ENCODE measurements at places on chromosomes 5 and 9.
A peak's percentile ranks its signal among the peaks of the same experiment; 100 is the strongest.

DNA sequence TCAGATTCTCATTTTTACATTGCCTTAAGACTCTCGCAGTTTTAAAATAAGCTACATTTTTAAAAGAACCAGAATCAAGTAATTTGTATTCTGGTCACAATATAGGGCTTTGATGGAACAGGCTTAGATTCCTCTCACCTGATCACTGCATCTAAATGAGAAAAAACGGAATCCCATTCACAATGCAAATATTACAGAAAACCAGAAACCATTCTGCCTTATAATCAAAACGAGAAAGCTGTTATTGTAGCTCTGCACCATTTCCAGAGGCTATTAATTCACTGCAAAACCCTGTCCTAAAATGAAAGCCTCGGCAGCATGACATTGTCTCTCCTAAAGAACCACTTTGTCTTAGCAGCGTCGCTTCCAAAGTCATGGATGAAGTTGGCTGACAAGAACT is 116.1 kb upstream of the ZNF366 start:
- DNase-seq, result no peak

DNA sequence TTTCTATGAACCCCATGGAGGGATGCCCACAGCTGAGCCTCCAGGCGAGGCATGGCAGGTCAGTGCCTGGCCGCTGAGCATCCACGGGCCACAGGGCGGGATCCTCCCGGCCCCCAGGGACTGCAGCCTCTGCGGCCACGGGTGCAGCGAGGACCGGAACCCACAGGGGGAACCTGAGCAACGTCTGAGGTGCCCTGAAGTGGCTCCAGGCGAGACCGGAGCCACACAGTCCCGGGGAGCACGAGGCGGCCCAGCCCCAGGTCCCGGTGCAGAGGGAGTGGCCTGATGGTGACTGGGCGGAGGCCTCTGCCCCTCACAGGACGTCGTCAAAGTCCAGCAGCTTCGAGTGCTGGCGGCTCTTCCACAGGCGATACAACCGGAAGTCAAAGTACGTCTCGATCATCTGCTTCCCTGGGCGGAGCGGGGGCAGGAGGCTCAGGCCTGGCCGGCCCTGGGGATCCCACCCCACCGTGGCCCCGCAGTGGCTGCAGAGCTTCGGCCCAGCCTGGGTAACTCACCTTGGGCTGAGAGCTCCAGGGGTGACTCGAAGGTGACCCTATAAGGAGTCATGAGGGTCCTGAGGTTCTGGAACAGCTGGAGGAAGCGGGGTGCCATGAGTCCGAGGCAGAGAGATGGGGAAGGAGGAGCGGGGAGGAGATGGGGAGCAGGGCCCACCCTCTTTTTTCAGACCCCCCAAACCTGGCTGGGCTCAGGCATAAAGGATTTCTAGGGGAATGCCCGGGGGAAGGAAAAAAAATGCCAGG is 8.1 kb upstream of the ENTPD8 start:
- DNase-seq, result no peak

DNA sequence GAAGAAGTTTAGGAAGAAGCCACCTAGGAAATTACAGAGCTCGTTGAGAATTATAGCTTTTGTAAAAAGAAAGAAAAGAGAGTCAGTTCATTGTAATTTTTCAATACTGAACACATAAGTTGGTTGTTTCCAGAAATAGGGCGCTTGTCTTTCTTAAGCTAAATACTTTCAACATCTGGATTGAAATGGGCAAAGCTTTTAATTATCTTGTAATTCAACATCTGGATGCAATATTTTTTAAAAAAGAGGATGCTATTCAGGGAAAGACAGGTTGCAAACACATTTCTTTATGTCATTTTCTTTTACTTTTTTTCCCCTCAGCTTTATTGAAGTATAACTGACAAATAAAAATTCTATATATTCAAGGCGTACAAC is 100.7 kb upstream of the TRPC7 start:
- no peak for DNase-seq

DNA sequence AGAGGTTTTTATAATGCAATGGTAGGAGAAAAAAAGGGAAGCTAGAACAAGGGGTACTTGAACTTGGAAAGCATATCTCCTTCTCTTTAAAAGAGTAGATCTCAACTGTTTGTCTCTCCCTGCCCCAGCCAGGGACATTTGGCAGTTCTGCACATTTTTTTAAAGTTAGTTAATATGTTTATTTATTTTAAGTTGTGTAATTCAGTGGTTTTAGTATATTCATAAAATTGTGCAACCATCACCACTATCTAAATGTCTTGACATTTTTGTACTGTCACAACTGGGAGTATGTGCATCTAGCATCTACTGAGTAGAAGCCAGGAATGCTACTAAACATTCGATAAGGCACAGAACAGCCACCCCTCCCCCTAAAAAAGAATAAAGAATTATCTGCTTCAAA is 103.5 kb upstream of the DPYSL3 start:
- no peak for DNase-seq

GRCh38 chr5:68661237-68661636 is 432.6 kb upstream of the SLC30A5 start:
- no peak for DNase-seq

DNA sequence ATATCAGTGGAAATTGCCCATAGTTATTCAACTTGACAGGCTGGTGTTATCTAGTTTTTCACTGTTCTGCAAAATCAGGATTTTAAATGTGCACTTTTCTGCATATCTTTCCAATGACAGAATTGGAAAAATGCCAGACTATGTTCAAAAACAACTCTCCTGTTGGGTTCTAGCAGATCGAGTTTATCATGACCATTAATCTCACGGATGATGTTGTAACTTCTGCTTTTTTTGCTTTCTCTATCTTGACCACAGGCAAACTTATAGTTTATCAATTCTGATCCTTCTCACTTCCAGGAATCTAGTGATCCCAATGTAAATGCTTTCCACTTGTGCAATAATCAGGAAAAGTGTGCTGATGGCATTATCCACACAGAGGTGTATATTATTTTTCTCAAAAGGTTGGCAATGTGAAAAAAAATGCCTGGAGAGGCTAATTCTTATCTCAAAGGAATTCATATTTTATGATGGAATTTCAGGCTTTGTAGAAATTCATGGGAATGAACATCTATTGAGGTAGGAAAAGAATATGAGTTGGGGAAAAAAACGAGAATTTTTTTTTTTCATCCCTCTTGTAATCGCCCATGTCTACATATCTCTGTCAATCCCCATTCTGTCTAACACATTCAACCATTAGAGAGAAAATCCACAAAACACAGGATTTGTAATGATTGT is 73.6 kb upstream of the DAB2 start:
- no peak for DNase-seq

DNA sequence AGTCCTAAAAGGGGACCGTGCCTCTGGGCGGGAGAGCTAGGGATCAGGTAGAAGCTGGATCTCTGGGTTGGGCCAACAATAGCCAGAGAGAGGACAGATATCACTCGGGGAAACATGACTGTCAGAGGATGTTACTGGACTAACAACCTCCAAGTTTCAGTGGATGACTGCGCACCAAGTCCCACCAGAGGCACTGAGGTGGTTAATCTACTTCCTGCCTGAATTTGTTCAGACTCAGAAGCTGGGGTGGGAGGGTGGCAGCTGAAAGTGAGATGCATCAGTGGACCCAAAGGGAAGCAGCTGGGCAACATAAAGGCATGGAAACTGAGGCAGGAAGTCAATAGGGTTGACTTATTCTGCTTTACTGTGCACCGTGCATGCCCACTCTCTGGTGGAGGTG is 130.1 kb upstream of the SLC44A1 start:
- DNase-seq, result no peak

- no peak for DNase-seq
These were observed 55.2 kb upstream of the TUSC1 start for GRCh38 chr9:25733336-25733982.

GRCh38 chr9:114098021-114098935 is 814 bp downstream of the KIF12 start:
- DNase-seq, result no peak

DNA sequence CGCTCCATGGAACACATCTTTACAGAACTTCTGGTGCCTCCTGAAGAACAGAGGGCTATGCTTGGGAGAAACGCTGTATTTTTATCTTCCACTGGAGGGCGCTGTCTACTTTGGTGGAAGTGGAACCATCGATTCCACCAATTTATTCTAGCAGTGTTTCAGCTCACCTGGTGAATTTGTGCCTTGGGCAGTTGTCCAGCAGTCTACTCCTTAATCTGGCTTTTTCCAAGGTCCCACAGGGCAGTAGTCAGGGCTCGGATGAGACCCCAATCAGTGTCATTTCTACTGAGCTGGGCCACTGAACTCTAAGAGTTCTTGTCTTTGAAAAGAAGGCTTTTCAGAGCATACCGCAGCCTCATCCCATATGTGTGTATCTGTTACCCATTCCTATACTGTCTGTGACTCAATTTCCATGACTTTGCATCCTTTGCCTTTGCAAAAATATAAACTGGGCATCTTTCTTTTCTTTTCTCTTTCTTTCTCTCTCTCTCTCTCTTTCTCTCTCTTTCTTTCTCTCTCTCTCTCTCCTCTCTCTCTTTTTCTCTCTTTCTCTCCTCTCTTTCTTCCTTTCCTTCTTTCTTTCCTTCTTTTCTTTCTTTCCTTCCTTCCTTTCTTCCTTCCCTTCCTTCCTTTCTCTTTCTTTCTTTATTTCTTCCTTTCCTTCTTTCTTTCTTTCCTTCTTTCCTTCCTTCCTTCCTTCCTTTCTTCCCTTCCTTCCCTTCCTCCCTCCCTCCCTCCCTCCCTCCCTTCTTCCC is 138.4 kb upstream of the ZNF618 start:
- DNase-seq, result peak; percentile 59

- DNase-seq, result peak; percentile 79
These were observed 3.1 kb upstream of the RGMB start for GRCh38 chr5:98770209-98770910.

GRCh38 chr5:149387081-149387631 is 8.1 kb upstream of the IL17B start:
- no peak for DNase-seq

- DNase-seq, result peak; percentile 75
These were observed 159.4 kb upstream of the NR3C1 start for GRCh38 chr5:143562935-143563334.

DNA sequence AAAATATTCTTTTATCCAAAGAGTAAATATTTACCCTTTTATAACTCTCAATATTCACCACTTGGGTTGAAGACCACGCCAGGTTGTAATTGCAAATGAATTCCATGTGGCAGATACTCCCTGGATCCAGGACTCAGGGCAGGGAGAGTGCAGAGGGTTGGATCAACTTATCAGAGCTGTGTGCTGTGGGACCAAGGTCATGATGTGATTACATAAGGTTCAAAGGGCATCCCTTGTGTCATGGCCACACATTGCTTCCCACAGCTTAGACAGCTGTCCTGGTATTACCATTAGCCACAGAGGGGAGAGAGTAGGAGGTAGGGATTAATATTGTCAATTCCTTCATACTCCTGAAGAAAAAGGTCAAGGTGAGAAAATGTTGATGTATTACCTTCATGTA is 133.9 kb downstream of the JAKMIP2 start:
- no peak for DNase-seq

GRCh38 chr5:121315786-121316185 is 535.9 kb upstream of the FTMT start:
- no peak for DNase-seq

GRCh38 chr9:97873425-97873824 is 20.4 kb downstream of the FOXE1 start:
- no peak for DNase-seq

DNA sequence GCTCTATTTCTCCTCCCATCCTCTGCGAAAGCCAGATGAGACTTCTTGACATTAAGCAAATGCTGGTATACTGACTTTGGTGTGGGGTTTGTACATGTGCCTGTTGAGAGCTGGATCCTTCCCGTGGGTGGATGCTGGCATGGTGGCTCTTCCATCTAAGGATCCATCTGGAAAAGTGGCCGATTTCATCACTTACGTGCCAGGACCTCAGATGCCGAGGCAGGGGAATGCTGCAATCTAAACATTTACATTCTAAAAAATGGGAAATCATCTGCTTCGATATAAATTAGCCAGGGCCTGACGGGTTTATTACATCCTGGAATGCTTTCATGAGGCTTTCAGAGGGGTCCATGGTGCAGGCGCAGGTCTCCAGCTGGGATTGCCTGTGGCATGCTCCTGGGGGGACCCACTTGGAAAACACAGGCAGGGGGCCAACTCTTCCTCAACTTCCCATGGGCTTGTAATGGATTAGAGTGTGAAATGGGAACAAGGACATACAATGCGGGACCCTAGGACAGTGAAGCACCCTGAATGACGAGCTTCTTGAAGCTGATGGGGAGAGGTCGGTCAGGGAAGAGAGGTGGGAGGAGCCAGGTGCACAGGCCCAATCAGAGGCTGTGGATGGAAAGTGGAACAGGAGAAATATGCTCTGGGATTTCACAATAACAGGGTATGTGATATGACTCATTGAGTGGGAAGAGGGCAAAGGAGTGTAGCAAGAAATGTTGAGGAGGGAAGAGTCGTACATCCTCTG is 105.5 kb upstream of the PITX1 start:
- DNase-seq, result peak; percentile 10

GRCh38 chr9:68540712-68541535 is at the start of gene TMEM252:
TMEM252 (minus strand) TSS chr9:68540883; CDS start chr9:68540814, 69 bp downstream.
- DNase-seq, result no peak

DNA sequence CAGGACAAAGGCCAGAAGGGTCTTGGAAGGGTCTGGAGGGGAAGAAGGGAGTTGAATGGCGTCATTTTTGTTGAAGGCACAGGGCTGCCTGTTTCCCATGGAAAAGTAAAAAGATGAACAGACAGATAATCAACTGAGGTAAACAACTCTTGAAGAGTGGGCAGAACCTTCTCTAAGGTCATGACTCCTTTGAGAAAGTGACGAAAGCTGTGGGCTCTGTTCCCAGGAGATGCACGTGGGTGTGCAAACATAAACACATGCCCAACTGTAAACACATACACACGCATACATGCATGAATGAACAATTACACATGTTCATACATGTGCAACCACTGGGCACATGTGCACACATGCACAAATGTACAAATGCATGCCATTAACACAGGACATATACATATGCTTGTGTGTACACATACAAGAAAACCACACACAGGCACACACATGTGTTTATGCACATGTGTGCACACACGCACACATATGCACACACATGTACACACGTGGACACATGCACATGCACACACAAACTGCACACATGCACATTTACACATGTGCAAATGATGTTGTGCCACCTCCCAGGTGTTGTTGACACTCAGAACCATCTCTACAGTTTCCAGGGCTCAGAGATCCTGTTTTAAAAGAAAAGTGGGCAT is 143.3 kb downstream of the GADD45G start:
- DNase-seq, result no peak

DNA sequence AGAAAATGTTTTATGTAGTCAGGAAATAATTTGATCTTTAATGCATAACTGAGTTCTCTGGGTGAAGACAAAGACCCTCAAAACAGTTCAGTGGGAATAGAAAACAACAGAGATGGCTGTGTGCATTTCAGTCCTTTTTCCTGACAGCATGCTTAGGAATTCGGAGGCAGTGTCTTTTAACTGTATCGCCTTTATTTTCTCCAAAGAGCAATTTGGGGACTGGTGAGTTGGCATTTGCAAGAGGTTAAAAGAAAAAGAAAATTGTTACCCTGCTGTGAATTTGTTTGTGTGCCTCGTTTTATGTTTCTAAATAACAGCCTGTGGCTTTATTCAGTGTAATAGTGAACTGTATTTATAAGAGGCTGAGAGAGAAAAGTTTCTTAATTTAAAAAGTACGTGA is 227.8 kb upstream of the DMAC1 start:
- no peak for DNase-seq

- no peak for DNase-seq
These were observed 44.5 kb upstream of the STK32A start for GRCh38 chr5:147190331-147190730.

- DNase-seq, result no peak
These were observed 69.7 kb downstream of the RGS7BP start for GRCh38 chr5:64575561-64575960.

Measured in right hindlimb (tissue), 1 donor.